Activated T-helper 2 cell treated with anti-CD3 and anti-CD28 coated beads, Interferon-gamma antibody, Interleukin-2, Interleukin-4, amounts not matched to agents 10 μg/mL and 5 μg/mL and 100 μg/mL, durations not matched to agents 14 hours and 24 hours and 36 hours (primary cell): ENCODE measurements at places on chromosomes 4 and X. TPM values are rescaled to one million over a fixed set of nuclear protein-coding genes. Genes with fewer than 3 reads are reported as not detected.

DNA sequence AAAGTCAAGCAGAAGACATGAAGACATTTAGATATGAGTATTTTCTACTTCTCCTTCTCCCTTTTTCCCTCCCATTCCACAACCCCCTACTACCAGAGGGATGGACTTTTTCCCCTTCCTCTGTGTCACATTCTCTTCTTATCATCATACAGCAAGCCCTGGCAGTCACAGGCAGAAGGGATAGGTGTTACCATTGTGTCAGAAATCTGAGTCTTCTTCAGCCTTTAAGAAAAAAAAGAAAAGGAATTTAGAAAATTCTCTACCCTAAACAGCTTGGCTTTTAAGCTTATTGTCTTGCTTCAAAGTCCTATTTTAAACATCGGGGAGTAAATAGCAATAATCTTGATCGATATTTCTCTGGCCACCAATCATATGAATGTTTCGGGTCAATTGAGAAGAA, 30.9 kb upstream of the ADH1C start:
- DNase-seq = no peak

- DNase-seq = no peak
These were observed 95.1 kb downstream of the RASL11B start for GRCh38 chr4:52957220-52957686.

GLRA3 gene
- not detected in 2 replicates for total RNA-seq

FAAH2 gene
- total RNA-seq = 2.7 and 2.9 TPM in 2 replicates

EPHA5 gene
- total RNA-seq = not detected in 2 replicates

P2RY4 gene
- 0.55 and 0.71 TPM in 2 replicates for total RNA-seq

SPANXD gene
- total RNA-seq = not detected in 2 replicates

DNA sequence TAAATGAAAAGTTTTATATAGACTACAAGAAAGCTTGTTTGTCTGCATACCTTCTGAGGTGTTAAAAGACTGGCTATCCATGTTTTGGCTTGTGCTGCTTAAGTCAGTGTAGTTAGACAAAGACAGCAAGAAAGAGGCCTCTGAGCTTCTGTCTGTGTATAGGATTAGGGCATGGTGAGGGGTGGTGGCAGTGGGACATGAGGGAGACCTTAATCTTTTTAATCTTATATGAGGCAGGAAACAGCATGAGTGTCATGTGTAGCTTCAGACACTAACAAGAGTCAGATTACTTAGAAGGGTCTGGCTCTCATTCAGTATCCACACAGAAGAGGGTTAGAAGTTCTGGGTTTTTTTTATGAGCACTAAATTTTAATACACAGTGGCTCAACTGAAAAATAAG, 213.3 kb downstream of the GABRG1 start:
- DNase-seq = no peak

GRCh38 chr4:153647975-153648374, 36.1 kb upstream of the TLR2 start:
- no peak for DNase-seq
